Bronchus fibroblast of lung (primary cell): ENCODE measurements at places on chromosomes 16 and 17. TPM values are rescaled to one million over a fixed set of nuclear protein-coding genes. Genes with fewer than 3 reads are reported as not detected.

The NKD1 gene
- total RNA-seq = under 0.01 TPM in 2 replicates

The GH2 gene
- total RNA-seq = not detected in 2 replicates

The MMP2 gene
- total RNA-seq = 99.7 and 101 TPM in 2 replicates

The ASIC2 gene
- 0.34 and 0.45 TPM in 2 replicates for total RNA-seq

The UMOD gene
- not detected in 2 replicates for total RNA-seq

The CES5A gene
- not detected in 2 replicates for total RNA-seq

The EVPLL gene
- total RNA-seq = not detected in 2 replicates

The DBNDD1 gene
- total RNA-seq = 1.8 and 2.2 TPM in 2 replicates

The TBC1D3E gene
- not detected in 2 replicates for total RNA-seq

The OR1D5 gene
- not detected in 2 replicates for total RNA-seq

The GPRC5C gene
- total RNA-seq = 1.3 and 1.6 TPM in 2 replicates

The TMC8 gene
- total RNA-seq = 0.17 TPM in 1 of 2 replicates, not detected in the other

The SPNS3 gene
- not detected in 2 replicates for total RNA-seq

The TPSG1 gene
- total RNA-seq = not detected in 2 replicates

The C17orf78 gene
- total RNA-seq = not detected in 2 replicates

The MVP gene
- total RNA-seq = 311 and 319 TPM in 2 replicates

The TBC1D26 gene
- total RNA-seq = 0.15 TPM in 1 of 2 replicates, not detected in the other

The NLRC3 gene
- not detected in 2 replicates for total RNA-seq

The DPEP1 gene
- 0.15 and 0.34 TPM in 2 replicates for total RNA-seq

The TBC1D3K gene
- not detected in 2 replicates for total RNA-seq

The MRPS23 gene
- total RNA-seq = 18.3 and 21.6 TPM in 2 replicates

The TERB1 gene
- total RNA-seq = not detected in 2 replicates

The FSCN2 gene
- 0.15 TPM in 1 of 2 replicates, not detected in the other for total RNA-seq
